ENCODE measurements at places on chromosomes 2 and 18. TPM values are rescaled to one million over a fixed set of nuclear protein-coding genes. Genes with fewer than 3 reads are reported as not detected.

DNA sequence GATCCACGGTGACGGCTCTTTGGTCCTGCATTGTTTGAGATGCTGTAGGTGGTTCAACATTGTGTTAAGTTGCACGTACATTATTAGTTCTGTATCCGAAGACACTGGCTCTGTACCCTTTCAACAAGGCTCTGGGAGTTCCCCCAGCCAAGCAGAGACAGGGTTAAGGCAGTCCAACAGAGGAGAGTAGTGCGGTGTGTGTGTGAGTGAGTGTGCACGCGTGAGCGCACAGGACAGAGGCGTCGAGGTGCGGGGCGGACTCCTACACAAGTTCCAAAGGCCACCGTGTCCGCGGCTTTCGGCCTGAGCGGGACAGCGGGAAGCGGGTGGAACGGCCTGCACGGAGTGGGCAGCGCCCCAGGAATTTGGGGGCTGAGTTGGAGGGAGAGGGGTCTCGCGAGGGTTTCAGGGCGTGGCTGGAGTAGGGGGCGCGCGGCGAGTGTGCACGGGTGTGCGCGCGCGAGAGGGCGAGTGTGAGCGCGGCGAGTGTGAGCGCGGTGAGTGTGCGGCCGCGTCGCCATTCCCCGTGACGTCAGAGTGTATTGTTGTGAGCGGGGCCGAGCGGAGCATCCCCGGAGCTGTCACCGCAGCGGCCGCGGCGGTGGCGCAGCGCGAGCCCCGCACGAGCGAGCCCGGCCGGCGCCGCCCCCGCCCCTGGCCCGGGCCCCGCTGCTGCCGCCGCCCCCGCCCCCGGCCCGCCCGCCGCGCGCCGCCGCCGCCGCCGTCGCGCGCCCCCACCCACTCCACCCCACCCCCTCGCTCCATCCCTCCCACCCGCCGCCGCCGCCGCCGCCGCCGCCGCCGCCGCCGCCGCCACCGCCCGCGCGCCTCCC, at the start of gene ASXL3:
TSS of gene ASXL3 (plus strand) at position 535 of the 833 bp plus-strand sequence. CDS start 413 bp downstream, outside the sequence.
- H3K36me3 ChIP-seq: no peaks in the 10 kb centered on the region
- no peaks in the 10 kb centered on the region for H3K27me3 ChIP-seq
- no peaks in the 10 kb centered on the region for H3K4me1 ChIP-seq
- no peak for DNase-seq
- H3K27ac ChIP-seq: peak within 1 kb of the TSS; percentile 97
- H3K4me3 ChIP-seq: peak within 1 kb of the TSS; percentile 78

DNA sequence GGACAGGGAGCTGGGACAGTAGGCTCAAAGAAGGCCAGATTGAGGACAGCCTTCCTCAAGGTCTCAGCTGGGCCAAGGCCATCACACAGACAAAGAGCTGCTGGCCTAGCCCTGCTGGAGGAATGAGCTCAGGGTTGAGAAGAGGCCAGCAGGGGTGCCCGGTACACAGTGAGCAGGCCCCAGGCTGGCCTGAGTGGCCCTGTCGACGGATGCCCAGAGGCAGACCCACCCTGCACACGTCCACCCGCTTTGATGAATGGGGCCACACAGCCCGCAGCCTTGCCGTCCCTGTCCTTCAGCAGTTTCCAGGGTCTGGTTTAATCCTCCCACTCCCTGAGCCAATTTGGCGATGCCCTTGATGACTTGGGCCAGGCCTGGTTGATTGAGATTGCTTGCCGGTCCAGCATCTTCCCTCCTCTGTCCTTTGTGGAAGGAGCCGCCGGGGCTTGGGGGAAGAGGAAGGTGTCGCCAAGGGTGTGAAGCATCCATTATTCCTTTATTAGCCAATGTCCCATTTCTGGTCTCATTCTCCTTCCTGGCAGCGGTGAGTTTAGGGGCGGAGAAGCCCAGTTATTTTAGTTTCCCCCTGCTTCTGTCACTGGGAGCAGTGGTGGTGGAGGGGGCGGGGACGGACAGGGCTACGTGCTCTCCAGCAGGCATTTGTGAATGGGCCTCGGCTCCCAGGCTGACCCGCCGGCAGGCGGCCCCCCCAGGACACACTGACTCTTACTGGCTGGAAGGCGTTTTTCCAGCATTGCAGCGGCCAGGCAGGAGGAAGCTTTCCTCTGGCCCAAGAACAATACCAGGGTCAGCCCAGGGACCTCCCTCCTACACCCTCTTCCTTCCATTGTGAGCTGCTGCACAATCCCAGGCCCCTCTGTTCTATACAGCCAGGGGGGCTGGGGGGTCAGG, 141.8 kb downstream of the CTIF start:
- no peaks in the 10 kb centered on the region for H3K36me3 ChIP-seq
- H3K4me3 ChIP-seq: no peak overlapping the region
- peak overlapping the region; percentile 82 for H3K27ac ChIP-seq
- DNase-seq: peak; percentile 96
- H3K27me3 ChIP-seq: no peaks in the 10 kb centered on the region

- H3K4me3 ChIP-seq: peak overlapping the region; percentile 74
- no peaks in the 10 kb centered on the region for H3K27me3 ChIP-seq
- peak overlapping the region; percentile 86 for H3K27ac ChIP-seq
- no peaks in the 10 kb centered on the region for H3K36me3 ChIP-seq
- DNase-seq: no peak
- H3K4me1 ChIP-seq: peaks cover 26% of the 10 kb centered on the region
These were observed 609 bp upstream of the ZNF2 start for GRCh38 chr2:95165030-95165370.

DNA sequence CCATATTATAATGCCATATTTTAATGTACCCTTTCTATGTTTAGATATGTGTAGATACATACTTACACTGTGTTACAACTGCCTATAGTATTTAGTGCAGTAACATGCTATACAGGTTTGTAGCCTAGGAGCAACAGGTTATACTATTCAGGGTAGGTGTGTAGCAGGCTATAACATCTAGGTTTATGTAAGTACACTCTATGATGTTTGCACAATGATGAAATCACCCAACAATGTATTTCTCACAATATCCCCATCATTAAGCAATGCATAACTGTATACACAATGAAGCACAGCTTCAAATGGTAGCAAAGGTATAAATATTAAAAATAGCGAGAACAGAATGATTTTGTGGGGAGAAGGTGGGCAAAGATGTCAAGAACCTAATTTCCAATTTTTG, 117.8 kb downstream of the DYM start:
- no peak overlapping the region for H3K27ac ChIP-seq
- no peak overlapping the region for H3K4me3 ChIP-seq
- no peak for DNase-seq
- H3K36me3 ChIP-seq: no peaks in the 10 kb centered on the region

GRCh38 chr2:227614246-227614645, 394 bp downstream of the SCYGR3 start:
- H3K36me3 ChIP-seq: no peaks in the 10 kb centered on the region
- H3K27me3 ChIP-seq: no peaks in the 10 kb centered on the region
- H3K4me3 ChIP-seq: no peak overlapping the region
- no peak overlapping the region for H3K27ac ChIP-seq
- H3K4me1 ChIP-seq: no peaks in the 10 kb centered on the region

DNA sequence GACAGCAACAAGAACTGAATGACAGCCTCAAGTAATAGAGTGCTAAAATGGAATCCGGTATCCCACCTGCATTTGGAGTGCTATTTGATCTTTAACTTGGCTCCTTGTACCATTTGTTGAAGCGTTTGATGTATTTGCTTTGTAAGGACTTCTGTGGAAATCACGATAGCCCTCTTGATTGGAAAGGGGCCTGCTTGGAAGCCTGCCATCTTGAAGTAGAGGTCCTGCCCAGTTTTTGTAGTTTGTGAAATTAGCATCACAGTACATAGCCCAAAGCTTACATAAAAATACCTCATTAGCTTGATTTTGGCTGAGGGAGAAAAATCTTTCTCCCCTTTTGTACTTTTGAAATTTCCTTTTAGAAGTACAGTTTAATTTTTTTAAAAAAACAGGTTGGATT, 2.7 kb downstream of the CDCA7 start:
- no peaks in the 10 kb centered on the region for H3K36me3 ChIP-seq
- H3K4me1 ChIP-seq: peaks cover 20% of the 10 kb centered on the region
- no peaks in the 10 kb centered on the region for H3K27me3 ChIP-seq
- H3K4me3 ChIP-seq: no peak overlapping the region

- no peak overlapping the region for H3K27ac ChIP-seq
- no peak for DNase-seq
- H3K27me3 ChIP-seq: no peaks in the 10 kb centered on the region
- no peak overlapping the region for H3K4me3 ChIP-seq
- no peaks in the 10 kb centered on the region for H3K4me1 ChIP-seq
- no peaks in the 10 kb centered on the region for H3K36me3 ChIP-seq
These were observed 38.9 kb downstream of the FASTKD2 start for GRCh38 chr2:206804326-206804725.

GRCh38 chr18:32469190-32469651, 1.5 kb downstream of the GAREM1 start:
- no peaks in the 10 kb centered on the region for H3K4me1 ChIP-seq
- DNase-seq: no peak
- H3K27me3 ChIP-seq: no peaks in the 10 kb centered on the region
- peak overlapping the region; percentile 88 for H3K4me3 ChIP-seq

DNA sequence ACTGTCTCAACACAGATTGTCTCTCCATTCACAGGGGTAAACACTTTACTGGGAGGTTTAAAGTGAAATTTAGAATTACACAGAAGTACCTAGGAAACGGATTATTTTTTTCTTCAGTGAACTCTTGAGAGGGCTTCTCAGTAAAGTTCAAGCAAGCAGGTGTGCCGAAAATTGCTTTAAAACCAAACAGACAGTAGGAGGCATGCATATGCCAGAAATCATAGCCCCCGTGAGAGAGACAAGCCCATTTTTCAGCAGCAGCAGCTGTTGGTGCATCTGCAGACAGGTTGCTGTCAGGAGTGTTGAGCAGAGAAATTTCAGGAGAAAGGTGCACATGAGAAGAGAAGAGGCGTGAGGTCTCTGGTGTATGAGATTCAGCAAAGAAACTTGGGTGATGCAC, 2115.5 kb upstream of the CELF4 start:
- H3K36me3 ChIP-seq: no peaks in the 10 kb centered on the region
- DNase-seq: no peak
- no peaks in the 10 kb centered on the region for H3K27me3 ChIP-seq
- H3K27ac ChIP-seq: no peak overlapping the region
- no peak overlapping the region for H3K4me3 ChIP-seq

DNA sequence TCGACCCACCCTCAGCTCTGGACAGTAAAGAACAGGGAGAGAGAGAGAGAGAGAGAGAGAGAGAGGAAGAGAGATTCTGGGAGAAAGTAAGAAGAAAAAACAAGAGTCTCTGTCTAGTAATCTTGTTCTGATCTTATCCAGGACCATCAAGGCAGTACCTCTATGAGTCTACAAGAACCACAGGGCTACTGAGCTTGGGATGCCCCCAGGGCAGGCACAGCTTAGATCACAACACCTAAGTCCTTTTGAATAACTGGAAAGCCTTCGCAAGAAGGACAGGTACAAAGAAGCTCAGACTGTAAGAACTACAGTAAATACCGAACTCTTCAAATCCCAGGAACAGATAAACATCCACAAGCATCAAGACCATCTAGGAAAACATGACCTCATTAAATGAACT, 51.4 kb upstream of the SGPP2 start:
- no peak overlapping the region for H3K4me3 ChIP-seq
- no peaks in the 10 kb centered on the region for H3K27me3 ChIP-seq
- H3K36me3 ChIP-seq: no peaks in the 10 kb centered on the region
- no peak overlapping the region for H3K27ac ChIP-seq

- no peak overlapping the region for H3K4me3 ChIP-seq
- no peaks in the 10 kb centered on the region for H3K36me3 ChIP-seq
- DNase-seq: no peak
- H3K4me1 ChIP-seq: no peaks in the 10 kb centered on the region
- H3K27ac ChIP-seq: no peak overlapping the region
These were observed 126.9 kb downstream of the RPIA start for GRCh38 chr2:88818381-88818780.

- peak; percentile 93 for DNase-seq
- peaks cover 26% of the 10 kb centered on the region for H3K4me1 ChIP-seq
- peaks cover 50% of the 10 kb centered on the region for H3K36me3 ChIP-seq
- H3K27ac ChIP-seq: peak overlapping the region; percentile 60
These were observed 33.3 kb downstream of the POLR1A start for GRCh38 chr2:86072271-86072858.

DNA sequence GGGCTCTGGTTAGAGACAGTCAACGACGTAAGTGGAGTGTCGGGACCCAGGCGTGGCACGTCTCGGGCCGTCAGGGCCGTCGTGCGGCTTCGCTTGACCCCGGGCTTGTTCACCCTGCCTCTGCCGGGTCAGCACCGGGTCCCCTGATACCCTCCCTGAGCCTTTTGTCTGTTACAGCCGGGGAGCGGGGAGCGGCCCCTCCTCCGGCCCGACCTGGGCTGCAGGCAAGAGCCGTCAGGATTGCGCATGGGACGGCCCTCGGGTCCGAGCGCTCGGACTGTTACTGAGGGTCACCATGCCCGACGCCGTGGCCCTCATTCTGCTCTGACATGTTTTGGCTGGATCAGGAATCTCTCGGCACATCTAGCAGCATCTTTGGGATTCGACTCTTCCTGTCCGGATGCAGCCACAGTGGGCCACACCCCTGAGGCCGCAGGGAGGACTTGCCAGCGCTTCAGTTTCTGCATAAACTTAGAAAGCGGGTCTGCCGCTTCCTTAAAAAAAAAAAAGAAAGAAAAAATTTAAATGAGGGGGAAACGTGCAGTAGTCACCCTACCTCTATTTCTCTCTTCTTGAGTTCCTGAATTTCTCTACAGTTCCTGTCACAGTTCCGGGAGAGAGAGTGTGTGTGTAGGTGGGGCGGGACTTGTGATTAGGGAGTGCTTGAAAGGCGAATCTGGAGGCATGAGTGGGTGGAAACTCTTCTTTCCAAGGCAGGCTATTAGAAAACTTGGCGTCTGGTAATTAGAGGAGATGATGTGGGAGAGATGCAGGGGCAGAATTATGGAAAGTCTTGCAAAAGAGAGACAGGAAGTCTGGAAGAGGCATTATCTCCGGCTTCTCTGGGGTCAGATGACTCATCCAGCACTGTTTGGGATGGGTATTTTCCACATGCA, 909 bp downstream of the TMEM87B start:
- H3K4me1 ChIP-seq: no peaks in the 10 kb centered on the region
- peaks cover 6% of the 10 kb centered on the region for H3K36me3 ChIP-seq
- H3K27ac ChIP-seq: peak overlapping the region; percentile 96

DNA sequence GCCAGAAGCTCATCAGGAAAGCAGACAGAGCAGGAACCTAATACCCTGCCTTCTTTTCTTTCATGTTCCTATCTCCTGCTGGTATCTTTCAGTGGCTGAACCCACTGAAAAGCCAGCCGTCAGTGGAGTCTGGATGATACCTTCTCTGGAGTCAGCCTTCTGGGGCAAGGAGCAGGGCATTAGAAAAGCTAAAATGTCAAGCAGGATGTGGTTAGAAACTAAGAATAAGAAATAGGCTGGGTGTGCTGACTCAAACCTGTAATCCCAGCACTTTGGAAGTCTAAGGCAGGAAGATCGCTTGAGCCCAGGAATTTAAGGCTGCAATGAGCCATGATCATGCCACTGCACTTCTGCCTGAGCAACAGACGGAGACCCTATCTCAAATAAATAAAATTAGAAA, 642.0 kb upstream of the FSHR start:
- no peaks in the 10 kb centered on the region for H3K36me3 ChIP-seq
- no peak overlapping the region for H3K4me3 ChIP-seq
- no peak overlapping the region for H3K27ac ChIP-seq
- no peaks in the 10 kb centered on the region for H3K4me1 ChIP-seq
- H3K27me3 ChIP-seq: no peaks in the 10 kb centered on the region

GRCh38 chr2:73939419-73939818, 12.7 kb downstream of the DGUOK start:
- DNase-seq: no peak
- H3K36me3 ChIP-seq: no peaks in the 10 kb centered on the region
- no peak overlapping the region for H3K4me3 ChIP-seq
- no peak overlapping the region for H3K27ac ChIP-seq

The RGPD4 gene
- not detected for total RNA-seq

The POTEF gene
- not detected for total RNA-seq

The PSMA8 gene
- not detected for total RNA-seq

The TTN gene
- total RNA-seq: 3,257 TPM

The HOXD10 gene
- total RNA-seq: not detected

The ERICH2 gene
- total RNA-seq: not detected

The LRATD1 gene
- 10.5 TPM for total RNA-seq

The ARHGEF4 gene
- 8.1 TPM for total RNA-seq

The SMC6 gene
- 6.1 TPM for total RNA-seq

The IL37 gene
- not detected for total RNA-seq

The ACAA2 gene
- 115 TPM for total RNA-seq
